ENCODE measurements at places on chromosomes 5 and 9. TPM values are rescaled to one million over a fixed set of nuclear protein-coding genes. Genes with fewer than 3 reads are reported as not detected.

- no peak for DNase-seq
Measured at GRCh38 chr5:160366230-160366629, 4.2 kb downstream of the C1QTNF2 start.

DNA sequence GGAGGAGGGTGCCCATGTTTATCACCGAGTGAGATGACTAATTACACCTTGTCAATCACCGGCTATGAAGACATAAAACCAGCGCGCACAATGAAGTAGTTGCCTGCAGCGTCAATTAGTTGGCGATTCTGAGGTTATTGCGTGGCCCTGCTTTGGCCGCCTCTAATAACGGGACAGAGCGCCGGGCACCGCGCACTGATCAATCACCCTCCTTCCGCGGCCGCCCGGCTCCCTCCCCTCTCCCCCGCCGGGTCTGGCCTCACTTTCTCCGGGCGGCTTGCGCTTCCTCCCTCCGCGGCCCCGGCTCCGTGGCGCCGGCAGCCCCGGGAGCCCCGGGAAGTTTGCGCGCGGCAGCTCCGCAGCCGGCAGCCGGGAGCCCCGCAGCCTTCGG, 3.3 kb upstream of the LHX2 start:
- DNase-seq, result peak; percentile 88

GRCh38 chr9:129182625-129183494, 4.8 kb upstream of the IER5L start:
- DNase-seq, result peak; percentile 87

- DNase-seq, result no peak
Measured at GRCh38 chr9:3847377-3847776, 321.6 kb upstream of the RFX3 start.

- DNase-seq, result no peak
Measured at GRCh38 chr5:169646856-169647255, 9.8 kb downstream of the DOCK2 start.

DNA sequence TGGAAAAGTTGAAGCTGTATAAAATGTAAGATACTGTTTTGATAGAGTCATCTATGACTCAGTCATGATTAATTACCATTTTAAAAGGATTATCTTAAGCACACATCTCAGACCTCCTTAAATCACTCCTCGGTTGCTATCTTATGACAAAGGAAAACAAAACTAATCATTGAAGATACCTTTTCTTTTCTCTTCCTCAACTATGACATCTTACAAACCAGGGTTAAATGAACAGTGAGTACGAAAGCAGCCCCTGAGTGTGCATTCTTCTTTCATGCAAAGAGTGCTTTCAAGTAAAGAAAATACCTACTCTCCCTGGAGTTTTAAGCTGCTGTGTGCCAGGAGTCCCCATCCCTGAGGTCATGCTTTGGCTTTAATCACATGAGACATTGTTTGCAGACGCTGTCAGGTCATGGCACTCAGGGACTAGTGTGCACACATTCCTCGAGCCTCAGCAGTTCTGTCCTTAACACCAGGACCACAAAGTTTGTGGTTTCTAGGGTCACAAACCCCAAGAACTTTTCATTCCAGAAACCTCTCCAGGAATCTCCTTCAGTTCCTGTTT, 86.7 kb upstream of the ICE1 start:
- DNase-seq, result no peak

GRCh38 chr5:94968507-94969095, 316.3 kb downstream of the MCTP1 start:
- peak; percentile 26 for DNase-seq

- DNase-seq, result no peak
Measured at GRCh38 chr9:93125331-93125894, 8.6 kb downstream of the NINJ1 start.

DNA sequence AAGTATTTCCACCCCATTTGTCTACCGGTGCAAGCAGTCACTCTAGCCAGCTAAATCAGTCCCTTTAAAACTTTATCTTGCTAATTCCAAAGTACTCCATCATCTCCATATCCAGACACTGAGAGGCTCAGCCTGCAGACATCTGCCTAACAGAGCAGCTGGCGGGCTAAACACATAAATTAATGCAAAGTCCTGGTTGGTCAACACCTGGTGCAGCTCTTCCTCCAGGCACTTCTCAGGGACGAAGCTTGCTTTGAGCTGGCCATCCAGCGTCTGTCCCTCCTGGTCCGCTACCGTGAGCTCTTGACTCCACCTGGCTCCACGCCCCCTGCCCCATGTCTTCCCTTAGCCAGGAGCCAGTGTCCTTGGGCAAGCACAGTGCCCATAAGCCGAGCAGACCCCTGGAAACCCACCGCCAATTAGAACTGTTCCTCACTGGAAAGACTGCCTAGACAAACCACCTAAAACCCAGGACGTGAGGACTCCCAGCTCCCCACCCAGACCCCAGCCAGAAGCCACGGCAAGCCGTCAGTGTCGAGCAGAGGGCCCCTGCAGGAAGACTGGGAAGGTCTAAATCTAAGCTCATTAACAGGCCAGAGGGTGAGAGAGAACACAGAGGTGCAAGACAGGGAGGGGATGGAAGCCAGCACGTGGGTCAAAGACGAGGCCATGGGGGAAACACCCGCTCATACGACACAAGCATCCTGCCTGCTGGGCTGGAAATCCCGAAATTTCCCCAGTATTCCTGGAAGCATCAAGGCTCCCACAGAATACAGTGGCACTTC, 120.0 kb downstream of the COL23A1 start:
- peak; percentile 45 for DNase-seq

PHF24 gene
- total RNA-seq, result 0.37 TPM

LOX gene
- total RNA-seq, result 0.44 TPM

DNA sequence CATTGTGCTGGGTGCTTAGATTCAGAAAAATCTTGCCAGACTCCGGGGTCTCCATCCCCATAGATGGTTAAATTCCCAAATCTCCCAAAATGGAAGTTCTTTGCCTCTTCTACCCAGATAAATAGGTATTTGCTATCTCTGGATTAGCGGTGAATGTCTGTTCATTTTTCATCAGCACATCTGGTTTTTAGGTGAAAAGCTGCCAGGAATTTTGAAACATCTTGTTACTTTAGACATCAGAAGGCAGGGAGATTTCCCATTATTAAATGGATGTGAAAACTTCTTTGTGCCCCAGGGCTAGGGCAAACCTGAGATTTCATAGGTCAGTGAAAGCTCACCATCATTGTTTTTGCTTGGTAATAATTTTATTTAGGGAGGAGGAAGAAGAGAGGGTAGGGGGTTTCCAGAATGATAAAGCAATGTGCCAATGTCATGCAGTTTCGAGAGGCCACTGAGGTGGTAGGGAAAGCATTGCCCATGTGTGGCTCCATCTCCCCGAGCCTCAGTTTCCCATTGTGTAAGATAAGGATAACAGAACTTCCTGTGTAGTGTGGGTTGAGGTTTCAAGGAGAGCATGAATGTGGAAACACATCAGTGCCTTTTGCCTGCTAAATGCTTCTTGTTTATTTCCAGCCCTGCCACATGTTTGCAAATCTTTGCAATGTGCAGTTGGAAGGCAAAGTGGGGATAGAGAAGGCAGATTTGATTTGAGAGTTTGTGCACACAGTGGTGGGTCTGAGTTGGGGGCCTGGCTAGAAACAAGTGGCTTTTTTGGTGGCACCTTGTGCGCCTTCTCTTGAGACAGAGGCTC, 147.2 kb upstream of the KLF4 start:
- DNase-seq, result no peak

DNA sequence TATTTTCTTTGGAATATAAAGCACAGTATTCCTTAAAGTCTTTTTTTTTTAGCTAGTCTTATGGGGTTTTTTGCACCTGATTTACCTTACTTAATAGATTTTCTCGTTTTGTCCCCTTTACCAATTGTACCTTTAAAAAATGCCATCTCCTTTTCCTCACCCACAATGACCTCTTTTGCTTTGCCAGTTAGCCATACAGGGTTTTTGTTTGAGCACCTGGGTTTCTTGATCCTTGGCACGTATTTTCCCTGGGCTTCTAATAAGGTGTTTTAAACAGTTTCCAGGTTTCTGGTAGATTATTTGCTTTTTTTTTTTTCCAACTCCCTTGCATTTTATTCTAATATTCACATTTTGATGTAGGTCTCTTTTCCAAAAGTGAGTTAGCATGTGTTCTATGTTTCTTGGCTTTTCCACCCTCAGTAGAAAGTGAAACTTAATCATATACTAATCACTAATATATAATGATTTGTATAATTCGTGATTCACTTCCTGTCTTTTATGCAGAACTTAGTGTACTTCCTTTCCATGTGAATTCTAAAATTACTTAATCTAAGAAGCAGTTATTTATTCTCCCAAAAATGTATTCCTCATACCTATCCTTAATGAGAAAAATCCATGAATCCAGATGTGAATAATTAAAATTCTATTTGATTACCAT, 673.9 kb upstream of the RGMB start:
- no peak for DNase-seq

DNA sequence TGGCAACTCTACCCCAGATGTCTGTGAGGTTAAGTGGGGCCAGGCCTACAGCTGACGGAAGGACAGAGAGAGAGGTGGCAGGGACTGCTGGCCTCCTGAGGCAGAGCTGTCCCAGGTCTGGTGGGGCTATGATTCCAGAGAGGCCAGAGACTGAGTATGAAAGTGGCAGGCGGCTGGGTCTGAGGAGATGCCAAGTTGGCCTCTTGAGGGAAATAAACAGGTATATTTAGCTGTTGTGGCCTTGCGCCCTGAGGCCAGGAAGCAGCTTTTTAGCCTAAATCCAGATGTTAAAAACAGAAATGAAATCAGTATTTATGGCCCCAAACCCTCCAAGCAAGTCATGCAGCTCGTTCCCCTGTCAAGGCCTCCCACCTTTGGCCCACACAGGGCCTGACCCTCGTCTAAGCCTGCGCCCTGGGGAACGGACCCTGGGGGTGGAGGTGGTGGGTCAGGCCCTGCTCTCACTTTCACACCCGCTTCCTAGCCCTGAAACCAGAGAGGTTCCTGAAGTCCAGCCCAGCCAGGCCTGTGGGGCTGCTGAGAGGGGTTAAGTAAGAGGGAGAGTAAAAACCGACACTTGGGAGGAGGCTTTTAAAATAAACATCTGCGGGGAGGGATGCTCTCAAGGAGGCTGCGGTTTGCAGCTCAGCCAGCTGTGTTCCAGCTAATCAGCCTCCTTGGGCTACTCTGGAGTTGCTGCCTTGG, 18.7 kb downstream of the PCDHGC5 start:
- no peak for DNase-seq

DNA sequence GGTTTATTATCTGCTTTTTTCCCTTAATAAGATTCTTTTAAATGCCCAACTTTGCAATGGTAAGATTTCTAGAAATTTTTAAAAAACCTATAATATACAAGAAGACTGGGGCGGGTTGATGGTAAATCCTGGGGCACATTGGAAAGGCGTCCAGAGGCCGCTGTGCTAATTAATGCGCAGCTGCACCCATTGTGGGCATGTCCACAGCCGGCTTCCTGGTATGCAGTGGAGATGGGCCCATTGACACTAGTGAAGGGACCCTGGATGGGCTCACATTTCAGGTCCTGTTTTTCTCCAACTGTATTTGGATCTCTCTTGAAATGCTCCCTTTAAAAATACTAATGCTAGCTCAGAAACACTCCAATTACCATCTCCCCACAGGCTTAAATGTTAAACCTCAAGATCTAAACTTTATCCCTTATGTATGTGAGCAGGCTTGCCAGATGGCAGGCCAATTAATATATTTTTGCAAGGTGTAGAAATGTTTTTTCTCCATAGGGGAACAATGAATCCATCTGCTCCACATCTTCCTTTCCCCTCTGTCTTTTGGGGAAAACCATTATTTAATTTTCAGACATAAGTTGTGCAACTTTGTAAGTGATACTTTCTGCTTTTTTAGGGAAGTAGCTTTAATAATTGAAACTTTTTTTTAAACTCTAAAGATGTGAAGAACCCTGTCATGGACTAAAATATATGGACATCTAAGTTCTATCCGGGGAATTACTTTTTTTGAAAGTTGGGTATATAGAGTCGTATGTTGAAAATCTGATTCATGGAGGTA, 177.3 kb downstream of the CD180 start:
- DNase-seq, result no peak

GRCh38 chr5:61802456-61802855, 470.4 kb downstream of the ZSWIM6 start:
- DNase-seq, result no peak

- DNase-seq, result no peak
Measured at GRCh38 chr9:136684799-136685198, 2.5 kb downstream of the AGPAT2 start.

KIF4B gene
- 0.03 TPM for total RNA-seq

DNA sequence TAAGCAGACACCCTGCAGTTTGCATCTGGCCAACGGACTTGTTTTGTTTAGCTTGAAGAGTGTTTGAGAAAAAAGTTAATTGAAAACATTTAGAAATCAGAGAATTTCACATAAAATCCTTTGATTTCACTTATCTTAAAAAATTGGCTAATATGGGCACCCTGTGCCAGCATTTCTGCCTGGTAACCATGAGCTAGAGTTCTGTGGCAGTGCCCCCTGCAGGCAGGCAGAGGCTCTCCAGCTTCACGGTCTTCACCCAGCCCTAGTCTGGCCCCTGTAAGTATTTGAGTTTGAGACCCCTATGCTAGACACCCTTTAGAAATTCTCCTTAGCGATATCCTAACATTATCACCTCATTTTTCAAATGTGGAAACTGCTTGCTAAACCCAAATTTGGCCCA, 18.8 kb upstream of the FANCC start:
- peak; percentile 74 for DNase-seq

AGXT2 gene
- total RNA-seq, result not detected

HSPB3 gene
- total RNA-seq, result not detected

NOXA1 gene
- 0.78 TPM for total RNA-seq

DNA sequence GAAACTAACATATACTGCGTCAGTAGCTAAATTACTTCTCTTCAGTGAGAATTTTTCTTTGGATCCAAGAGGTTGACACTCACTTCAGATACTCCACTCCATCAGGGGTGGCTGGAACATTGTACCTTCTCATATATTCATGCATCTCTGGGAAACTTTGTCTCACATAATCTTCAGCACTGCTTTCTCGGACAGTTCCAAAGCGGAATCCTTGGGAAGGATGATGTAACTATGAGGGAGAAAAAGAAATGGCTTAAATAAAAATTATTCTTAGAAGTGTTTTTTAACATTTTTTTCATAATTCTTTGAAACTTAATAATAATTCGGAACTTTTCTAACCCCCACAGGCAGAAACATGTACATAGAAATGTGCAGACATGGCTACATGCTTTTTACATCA, 33.4 kb upstream of the PPP3R2 start:
- no peak for DNase-seq

ERGIC1 gene
- total RNA-seq, result 102 TPM

GRCh38 chr5:124745007-124745927, 1.2 kb downstream of the ZNF608 start:
- no peak for DNase-seq

DNA sequence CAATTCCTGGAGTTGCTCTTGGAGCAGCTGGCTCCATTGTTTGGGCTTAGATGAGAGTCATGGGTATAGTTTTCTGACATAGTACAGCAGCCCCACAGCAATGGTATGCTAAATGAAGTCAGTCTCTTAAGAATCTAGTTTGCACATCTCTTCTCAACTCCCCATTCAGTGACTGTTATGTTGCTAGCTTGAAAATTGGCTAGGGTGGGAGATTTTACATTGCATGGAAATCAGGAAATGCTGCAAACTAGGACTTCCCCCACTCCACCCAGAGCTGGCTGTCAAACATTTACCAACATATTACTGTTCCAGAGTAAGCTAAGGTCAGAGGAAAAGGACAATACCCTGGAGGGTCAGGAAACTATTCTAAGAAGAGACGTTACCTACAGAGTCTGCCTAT, 17.6 kb upstream of the FCHO2 start:
- no peak for DNase-seq

GRCh38 chr5:97778451-97778850, 595.4 kb upstream of the RIOK2 start:
- DNase-seq, result no peak
